ENCODE measurements at places on chromosomes 4 and X.

- DNase-seq = no peak
Measured at GRCh38 chr4:14096396-14096965, 469.0 kb upstream of the BOD1L1 start.

- DNase-seq = no peak
Measured at GRCh38 chr4:169062897-169063244, 52.8 kb upstream of the CBR4 start.

DNA sequence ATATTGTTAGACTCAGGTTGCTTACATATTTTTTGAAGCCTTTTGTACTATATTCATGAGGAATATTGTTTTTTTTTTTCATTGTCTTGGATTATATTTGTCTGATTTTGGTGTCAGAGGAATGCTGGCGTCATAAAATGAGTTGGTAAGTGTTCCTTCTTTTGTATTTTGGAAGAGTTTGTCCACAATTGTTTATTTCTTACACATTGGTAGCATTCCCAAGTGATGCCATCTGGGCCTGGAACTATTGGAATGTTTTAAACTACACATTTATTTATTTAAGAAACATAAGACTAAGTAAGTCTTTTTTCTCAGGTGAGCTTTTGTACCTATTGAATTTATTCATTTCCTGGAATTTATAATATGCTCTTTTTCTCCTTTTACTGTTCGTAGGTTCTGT lies 107.6 kb downstream of the LARP1B start:
- no peak for DNase-seq

DNA sequence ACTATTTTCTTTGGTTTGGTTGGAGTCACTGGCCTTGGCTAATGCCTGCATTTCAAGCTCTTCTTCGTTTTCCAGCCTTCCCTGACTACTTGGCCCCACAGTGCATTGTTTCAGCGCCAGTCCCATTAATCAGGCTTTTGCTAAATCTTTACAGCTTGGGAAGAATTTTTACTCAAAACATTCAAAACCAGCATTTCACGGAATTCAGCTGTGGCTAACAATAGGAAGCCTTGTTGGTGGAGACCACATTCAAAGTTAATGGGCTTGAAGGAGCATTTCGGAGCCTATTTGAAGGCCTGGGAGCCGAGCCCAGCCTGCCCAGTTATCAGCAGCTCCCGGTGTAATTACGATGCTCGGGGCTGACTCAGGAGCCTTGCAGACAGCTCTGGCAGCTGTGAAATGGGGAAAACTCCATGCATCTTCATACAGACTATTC lies 30.8 kb upstream of the VCX2 start:
- no peak for DNase-seq

DNA sequence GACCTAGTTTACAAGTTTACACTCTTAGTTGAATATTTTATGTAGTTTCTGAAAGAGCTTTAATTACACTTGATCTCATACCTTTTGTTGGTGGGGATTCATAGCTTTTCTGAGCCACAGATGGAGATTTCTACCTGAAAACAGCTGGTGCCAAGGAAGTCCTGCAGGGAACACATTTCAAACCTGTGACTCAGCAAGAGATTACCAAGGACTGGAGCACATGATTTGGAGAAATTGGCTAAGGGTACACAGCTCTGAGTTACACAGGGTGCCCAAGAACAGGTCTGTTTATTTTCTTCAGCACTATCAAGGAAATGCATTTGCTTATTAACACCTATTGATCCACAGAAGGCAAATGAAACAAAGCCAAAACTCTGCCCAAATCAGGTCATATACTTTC lies 691.5 kb downstream of the KCTD8 start:
- DNase-seq = no peak

GRCh38 chr4:38923746-38924145 lies 56.1 kb downstream of the FAM114A1 start:
- DNase-seq = no peak

- DNase-seq = no peak
Measured at GRCh38 chr4:60952921-60953320, 247.2 kb upstream of the ADGRL3 start.

GRCh38 chr4:158112611-158113010 lies 60.2 kb downstream of the GASK1B start:
- no peak for DNase-seq

GRCh38 chr4:136241221-136241986 lies 1290.9 kb downstream of the PCDH18 start:
- no peak for DNase-seq

DNA sequence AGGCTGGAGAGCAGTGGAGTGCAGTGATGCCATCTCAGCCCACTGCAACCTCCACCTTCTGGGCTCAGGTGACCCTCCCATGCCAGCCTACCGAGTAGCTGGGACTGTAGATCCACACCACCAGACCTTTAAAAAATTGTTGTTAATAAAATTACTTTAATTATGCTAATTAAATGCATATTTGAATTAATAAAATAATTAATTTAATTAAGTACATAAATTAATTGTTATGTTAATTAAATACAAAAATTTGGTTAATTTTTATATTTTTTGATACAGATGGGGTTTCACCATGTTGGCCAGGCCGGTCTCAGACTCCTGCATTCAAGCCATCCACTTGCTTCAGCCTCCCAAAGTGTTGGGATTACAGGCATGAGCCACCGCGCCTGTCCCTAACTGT lies 12.6 kb upstream of the RAPGEF2 start:
- no peak for DNase-seq

GRCh38 chr4:175905925-175906324 lies 93.9 kb upstream of the GPM6A start:
- no peak for DNase-seq

DNA sequence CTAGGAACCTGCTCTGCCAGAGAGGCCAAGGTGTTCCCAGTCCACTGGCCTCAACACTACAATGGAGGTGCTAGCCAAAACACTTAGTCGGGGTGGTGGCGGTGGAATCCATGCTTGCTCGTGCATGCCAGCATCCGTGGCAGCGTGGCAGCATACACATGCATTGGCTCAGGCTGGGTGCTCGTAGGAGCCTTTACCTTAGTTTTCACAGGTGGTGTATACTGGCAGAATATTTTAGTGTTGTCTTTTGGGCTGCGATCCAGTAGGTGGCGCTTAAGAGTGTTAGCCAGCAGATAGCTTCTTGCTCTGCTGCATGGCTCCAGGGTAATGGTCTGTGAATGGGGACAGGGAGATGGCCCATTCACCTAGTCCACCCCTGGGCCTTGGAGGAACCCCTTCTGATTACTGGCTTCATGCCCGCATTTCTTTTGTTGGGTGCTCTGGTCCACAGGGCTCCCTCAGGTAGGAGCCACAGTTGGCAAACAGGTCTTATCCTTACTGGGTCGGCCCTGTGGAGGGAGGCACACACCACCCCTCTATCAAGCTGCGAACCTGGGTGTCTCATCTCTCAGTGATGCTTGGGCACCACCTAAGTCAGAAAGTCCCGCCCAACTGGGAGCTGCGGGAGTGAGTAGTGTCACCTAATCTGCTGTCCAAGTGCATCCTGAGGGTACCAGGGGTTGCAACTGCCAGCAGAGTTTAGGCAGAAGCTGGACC lies 40.0 kb downstream of the RIPPLY1 start:
- DNase-seq = no peak

DNA sequence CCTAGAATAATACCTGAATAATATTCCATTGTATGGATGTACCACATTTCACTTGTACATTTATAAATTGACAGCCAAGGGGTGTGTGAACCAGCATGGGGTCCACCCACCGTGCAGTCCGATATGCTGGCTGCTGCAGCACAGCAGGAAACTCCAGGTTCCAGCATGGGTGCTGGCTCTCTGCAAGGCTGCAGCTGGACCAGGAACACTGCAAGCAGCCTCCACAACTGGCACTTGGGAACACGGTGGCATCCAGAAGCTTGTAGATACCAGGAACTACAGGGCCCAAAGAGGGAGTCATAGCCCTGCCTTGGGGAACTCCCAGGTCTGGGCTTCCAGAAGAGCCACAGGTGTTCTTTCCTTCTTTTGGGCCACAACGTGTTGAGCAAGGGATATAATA lies 91.2 kb downstream of the NXF2 start:
- DNase-seq = peak; percentile 11

All from sigmoid colon (tissue), 7 donors.